Activated CD4-positive, alpha-beta memory T cell treated with anti-CD3 and anti-CD28 coated beads, Interleukin-2, amount 10 ng/mL, durations not matched to agents 7 days and 5 days (primary cell): ENCODE measurements at places on chromosomes 2 and 18. TPM values are rescaled to one million over a fixed set of nuclear protein-coding genes. Genes with fewer than 3 reads are reported as not detected.

CCDC74A gene
- total RNA-seq = 5.2 TPM

KLF11 gene
- total RNA-seq = 14.4 TPM

ABCB11 gene
- not detected for total RNA-seq

CCDC148 gene
- not detected for total RNA-seq

FSHR gene
- total RNA-seq = not detected

DYSF gene
- not detected for total RNA-seq

NT5DC4 gene
- total RNA-seq = not detected

ITGA4 gene
- 252 TPM for total RNA-seq

NTSR2 gene
- total RNA-seq = not detected

ADCYAP1 gene
- not detected for total RNA-seq

CDH19 gene
- not detected for total RNA-seq

BUB1 gene
- total RNA-seq = 120 TPM

AUP1 gene
- 119 TPM for total RNA-seq

UGT1A5 gene
- total RNA-seq = not detected
